ENCODE measurements at places on chromosomes 12 and 14. TPM values are rescaled to one million over a fixed set of nuclear protein-coding genes. Genes with fewer than 3 reads are reported as not detected.

GRCh38 chr12:45644541-45644940, 85.0 kb upstream of the ARID2 start:
- no peak overlapping the region for H3K27ac ChIP-seq
- no peak for DNase-seq
- no peak overlapping the region for H3K4me3 ChIP-seq
- H3K36me3 ChIP-seq, result no peaks in the 10 kb centered on the region
- H3K4me1 ChIP-seq, result no peaks in the 10 kb centered on the region

Gene KRT85
- total RNA-seq, result not detected

Gene ISCU
- total RNA-seq, result 167 TPM

Gene ABCC9
- total RNA-seq, result 24.6 TPM

- H3K36me3 ChIP-seq, result no peaks in the 10 kb centered on the region
- peak; percentile 5 for DNase-seq
- no peak overlapping the region for H3K4me3 ChIP-seq
- H3K27ac ChIP-seq, result no peak overlapping the region
Measured at GRCh38 chr12:62802984-62803383, 132.0 kb downstream of the PPM1H start.

Gene SLC15A4
- 36.1 TPM for total RNA-seq

- H3K27me3 ChIP-seq, result no peaks in the 10 kb centered on the region
- H3K4me1 ChIP-seq, result peaks cover 4% of the 10 kb centered on the region
- no peak overlapping the region for H3K27ac ChIP-seq
Measured at GRCh38 chr12:6846316-6846869, 4.7 kb downstream of the CDCA3 start.

GRCh38 chr12:10612984-10613348, 443 bp downstream of the MAGOHB start:
- H3K4me1 ChIP-seq, result peaks cover 18% of the 10 kb centered on the region
- H3K36me3 ChIP-seq, result no peaks in the 10 kb centered on the region
- H3K4me3 ChIP-seq, result peak overlapping the region; percentile 91

DNA sequence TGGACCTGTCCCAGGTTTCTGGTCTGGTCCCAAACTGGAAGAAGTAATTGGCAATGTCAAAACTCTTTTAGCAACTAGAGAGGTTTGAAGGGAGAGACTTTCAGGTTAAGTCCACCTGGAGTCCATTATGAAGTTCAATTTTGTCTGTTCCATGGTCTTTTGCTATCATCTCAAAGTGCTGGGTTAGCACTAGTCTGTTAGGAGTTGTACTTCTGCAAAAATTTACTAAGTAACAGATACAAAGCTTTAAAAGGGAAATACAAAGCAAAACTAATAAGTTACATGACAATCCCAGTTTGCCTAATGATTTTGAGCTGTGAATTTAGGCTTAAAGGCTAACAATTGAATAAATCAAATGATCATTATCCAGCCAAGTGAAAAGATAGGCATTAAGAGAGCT, 643.9 kb downstream of the C12orf50 start:
- H3K4me3 ChIP-seq, result no peak overlapping the region
- no peak overlapping the region for H3K27ac ChIP-seq
- no peaks in the 10 kb centered on the region for H3K27me3 ChIP-seq
- H3K36me3 ChIP-seq, result no peaks in the 10 kb centered on the region
- no peaks in the 10 kb centered on the region for H3K4me1 ChIP-seq

DNA sequence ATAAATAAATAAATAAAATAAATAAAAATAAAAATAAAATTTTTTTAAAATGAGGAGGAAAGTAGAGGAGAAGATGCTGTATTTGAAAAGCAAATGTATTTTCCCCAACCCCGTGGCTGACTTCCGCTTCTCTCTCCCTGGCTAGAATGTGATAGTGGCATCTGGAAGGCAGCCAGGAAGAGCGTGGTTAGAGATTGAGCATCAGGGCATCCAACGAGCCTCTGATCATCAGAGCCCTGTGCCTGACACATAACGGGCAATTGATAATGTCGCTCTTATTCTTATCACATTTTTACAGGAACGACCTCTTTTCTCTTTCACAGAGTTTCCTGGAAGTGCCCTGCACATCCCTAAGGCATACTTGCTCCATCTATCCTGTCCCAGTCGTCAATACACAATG, 496.9 kb upstream of the TMEM132C start:
- no peaks in the 10 kb centered on the region for H3K4me1 ChIP-seq
- no peak overlapping the region for H3K27ac ChIP-seq
- H3K27me3 ChIP-seq, result no peaks in the 10 kb centered on the region
- H3K4me3 ChIP-seq, result no peak overlapping the region
- H3K36me3 ChIP-seq, result no peaks in the 10 kb centered on the region
- DNase-seq, result no peak

GRCh38 chr12:23431006-23431405, 518.5 kb downstream of the SOX5 start:
- no peak overlapping the region for H3K4me3 ChIP-seq
- no peaks in the 10 kb centered on the region for H3K36me3 ChIP-seq
- no peak overlapping the region for H3K27ac ChIP-seq
- no peaks in the 10 kb centered on the region for H3K4me1 ChIP-seq
- no peaks in the 10 kb centered on the region for H3K27me3 ChIP-seq
- DNase-seq, result no peak

DNA sequence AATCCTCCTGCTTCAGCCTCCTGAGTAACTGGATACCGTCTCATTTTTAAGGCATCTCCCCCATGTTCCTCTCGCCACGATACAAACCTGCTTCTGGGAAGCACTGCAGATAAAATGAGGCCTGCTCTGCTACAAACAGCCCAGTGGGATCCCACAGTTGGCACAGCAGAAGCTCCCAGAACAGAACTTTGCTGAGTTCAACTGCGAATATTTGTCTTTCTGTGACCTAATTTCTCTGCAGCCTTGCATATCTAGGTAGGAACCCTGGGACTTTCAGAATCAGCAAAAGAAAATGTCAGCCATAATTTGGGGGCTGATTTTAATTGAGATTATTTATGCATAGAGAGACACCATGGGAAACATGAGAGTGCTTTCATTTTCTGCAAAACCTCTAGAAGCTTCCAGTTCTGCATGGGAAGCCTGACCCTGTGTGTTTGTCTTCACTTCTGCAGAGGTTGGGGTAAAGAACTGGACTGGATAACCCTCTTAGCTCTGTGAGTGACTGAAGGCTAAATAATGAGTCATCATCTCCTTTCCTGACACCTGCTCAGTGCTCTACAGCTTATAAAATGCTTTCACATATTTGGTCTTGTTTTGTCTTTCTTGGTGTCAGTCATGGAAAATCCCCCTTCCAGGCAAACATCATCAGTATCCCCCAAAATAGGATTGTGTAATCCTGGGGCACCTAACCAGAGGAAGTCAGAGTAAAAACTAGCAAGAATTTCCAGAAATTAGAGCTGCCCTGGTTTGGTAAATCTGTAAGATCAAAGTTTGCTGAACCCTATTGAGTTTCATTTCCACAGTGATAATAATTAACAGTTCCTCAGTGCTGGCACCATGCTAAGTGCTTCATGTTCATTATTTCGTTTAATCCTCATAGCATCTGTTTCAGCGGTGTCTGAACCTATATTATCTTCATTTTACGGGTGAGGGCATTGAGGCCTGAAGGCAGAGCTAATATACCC, 185.8 kb downstream of the SLC15A4 start:
- DNase-seq, result no peak
- H3K4me1 ChIP-seq, result peaks cover 3% of the 10 kb centered on the region
- no peaks in the 10 kb centered on the region for H3K27me3 ChIP-seq
- no peak overlapping the region for H3K27ac ChIP-seq

DNA sequence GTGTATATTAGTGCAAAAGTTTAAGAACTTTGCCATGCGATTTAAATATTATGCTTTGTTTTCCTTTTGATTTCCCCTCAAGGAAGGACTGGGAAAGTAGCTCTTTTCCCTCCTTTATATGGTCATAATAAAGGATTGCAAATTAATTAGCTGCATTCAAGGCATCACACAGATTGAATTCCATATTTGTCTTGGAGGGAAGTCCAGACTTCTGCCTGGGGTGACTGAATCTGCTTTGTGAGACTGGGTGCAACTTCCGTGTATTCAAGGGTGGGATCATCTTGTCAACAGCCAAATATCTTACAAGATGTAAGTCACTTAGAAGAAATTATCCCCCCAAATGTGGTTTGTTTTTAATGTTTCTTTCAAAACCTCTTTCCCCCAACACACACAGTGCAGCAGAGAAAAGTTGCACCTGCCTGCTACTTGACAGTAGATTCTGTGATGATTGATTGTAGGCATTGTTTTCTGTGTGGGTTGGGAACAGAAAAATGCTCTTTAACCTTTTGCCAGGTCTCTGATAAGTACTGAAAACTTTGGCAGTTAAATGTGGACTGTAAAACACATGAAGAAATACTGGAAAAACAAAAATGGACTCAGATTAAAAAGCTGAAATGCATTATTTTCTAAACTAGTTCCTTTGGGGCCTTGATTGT, 28.4 kb downstream of the STK38L start:
- no peaks in the 10 kb centered on the region for H3K27me3 ChIP-seq
- no peak overlapping the region for H3K4me3 ChIP-seq
- peaks cover 47% of the 10 kb centered on the region for H3K4me1 ChIP-seq
- H3K27ac ChIP-seq, result peak overlapping the region; percentile 14

- no peak overlapping the region for H3K4me3 ChIP-seq
- H3K36me3 ChIP-seq, result no peaks in the 10 kb centered on the region
- no peaks in the 10 kb centered on the region for H3K4me1 ChIP-seq
- DNase-seq, result no peak
Measured at GRCh38 chr12:86015026-86015425, 140.9 kb downstream of the NTS start.

Gene RD3L
- total RNA-seq, result not detected

DNA sequence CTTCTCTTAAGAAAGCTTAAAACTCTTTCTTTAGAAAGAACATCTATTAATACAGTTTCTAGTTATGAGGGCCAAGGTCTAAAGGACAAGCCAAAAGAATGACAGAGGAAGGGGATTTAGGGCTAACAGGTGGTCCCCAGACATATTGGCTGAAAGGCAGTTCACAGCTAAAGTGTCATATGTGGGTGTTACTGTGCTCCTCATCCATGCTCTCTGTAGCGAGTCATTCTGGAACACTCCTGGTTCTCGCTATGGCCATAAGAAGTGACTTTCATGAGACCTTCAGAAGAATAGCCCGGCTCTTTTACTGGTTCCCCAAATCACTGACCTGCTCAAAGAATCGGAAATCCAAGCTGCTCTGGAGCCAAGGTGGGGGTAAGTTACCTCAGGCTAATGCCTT, 55.0 kb downstream of the TBK1 start:
- H3K27me3 ChIP-seq, result no peaks in the 10 kb centered on the region
- no peak for DNase-seq
- no peaks in the 10 kb centered on the region for H3K36me3 ChIP-seq
- H3K27ac ChIP-seq, result no peak overlapping the region
- H3K4me3 ChIP-seq, result no peak overlapping the region

Gene DRAM1
- total RNA-seq, result 18.9 TPM

DNA sequence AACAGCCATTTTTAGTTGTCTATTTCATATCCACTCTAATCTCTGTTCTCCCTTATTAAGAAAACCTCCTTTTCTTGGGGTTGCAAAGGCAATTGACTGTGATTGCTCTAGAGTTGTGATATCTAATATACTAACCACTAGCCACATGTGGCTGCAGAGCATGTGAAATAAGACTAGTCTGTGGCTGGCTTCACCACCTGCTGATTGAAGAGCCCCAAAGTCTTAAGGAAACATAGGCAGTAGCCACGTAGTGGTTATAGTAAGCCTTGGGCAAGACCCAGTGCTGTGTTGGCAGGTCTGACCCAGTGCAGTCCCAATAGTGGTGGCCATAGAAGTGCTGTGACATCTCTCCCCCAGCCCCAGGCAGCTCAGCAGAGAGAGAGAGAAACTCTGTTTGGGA, 28.4 kb upstream of the ATP2B1 start:
- no peak for DNase-seq
- H3K27ac ChIP-seq, result no peak overlapping the region
- no peaks in the 10 kb centered on the region for H3K27me3 ChIP-seq
- no peak overlapping the region for H3K4me3 ChIP-seq

DNA sequence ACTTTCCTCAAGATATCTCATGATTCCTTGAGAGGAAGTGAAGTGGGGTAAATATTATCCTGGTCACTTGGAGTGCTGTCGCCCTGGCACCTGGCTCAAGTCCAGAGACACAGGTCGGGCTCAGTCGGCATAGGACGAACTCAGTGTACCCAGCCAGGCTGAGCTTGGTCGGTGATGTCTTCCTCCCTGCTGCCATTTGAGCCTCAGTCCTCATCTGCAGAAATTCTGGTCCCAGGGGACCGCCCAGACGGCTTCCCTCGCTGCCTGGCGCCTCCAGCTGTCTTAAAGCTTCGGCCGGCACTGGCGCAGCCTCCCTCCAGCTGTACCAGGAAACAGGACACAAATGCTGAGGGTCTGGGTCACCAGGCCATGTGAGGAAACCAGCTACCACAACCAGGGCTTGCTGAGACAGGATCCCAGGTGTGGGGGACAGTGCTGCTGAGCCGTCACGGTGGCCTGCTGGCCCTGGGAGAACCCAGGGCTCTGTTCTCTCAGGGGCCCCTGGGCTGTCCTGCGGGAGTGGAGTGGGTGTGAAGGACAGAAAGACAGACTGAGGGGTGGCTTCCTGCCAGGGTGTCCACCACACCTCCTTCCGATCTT, 5.0 kb upstream of the KLC1 start:
- peak overlapping the region; percentile 61 for H3K27ac ChIP-seq
- peaks cover 35% of the 10 kb centered on the region for H3K4me1 ChIP-seq
- H3K4me3 ChIP-seq, result no peak overlapping the region
- H3K36me3 ChIP-seq, result no peaks in the 10 kb centered on the region

- no peak overlapping the region for H3K4me3 ChIP-seq
Measured at GRCh38 chr14:34030864-34031263, 80.0 kb upstream of the EGLN3 start.

Gene PTPRB
- 21.9 TPM for total RNA-seq

GRCh38 chr12:44771485-44772021, 104.6 kb downstream of the NELL2 start:
- H3K4me1 ChIP-seq, result no peaks in the 10 kb centered on the region
- DNase-seq, result no peak
- no peaks in the 10 kb centered on the region for H3K27me3 ChIP-seq
- no peaks in the 10 kb centered on the region for H3K36me3 ChIP-seq
- H3K4me3 ChIP-seq, result no peak overlapping the region

Gene TAS2R19
- 6.4 TPM for total RNA-seq

DNA sequence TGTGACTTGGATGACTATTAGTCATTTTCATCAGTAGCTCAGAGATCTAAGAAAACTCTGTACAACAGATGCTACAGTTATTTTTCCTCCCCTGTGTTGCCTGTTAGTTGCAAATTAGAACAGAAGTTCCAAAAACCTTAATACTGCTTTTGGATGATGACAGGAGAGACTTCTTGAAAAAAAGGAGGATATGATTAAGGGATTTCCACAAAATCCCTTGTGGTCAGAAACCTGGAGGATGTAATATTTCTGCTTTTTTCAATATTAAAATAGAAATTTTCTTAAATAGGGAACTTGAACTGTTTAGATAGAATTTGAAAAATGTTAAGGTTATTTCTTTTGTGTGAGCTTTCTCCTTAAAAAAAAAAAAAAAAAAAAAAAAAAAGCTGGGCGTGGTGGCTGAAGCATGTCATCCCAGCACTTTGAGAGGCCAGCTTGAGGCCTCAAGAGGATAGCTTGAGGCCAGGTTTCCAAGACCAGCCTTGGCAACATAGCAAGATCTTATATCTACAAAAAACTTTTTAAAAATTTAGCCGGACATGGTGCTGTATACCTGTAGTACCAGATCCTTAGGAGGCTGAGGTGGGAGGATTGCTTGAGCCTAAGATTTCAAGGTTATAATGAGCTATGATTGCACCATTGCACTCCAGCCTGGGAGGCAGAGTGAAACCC, 14.1 kb downstream of the CMAS start:
- H3K4me3 ChIP-seq, result no peak overlapping the region
- H3K4me1 ChIP-seq, result no peaks in the 10 kb centered on the region
- H3K27ac ChIP-seq, result no peak overlapping the region
- DNase-seq, result no peak
- no peaks in the 10 kb centered on the region for H3K36me3 ChIP-seq
- no peaks in the 10 kb centered on the region for H3K27me3 ChIP-seq
